Memory B cell (primary cell): ENCODE measurements at places on chromosomes 2 and 18.

GRCh38 chr2:169301596-169302335 is 60.6 kb downstream of the LRP2 start:
- no peak for DNase-seq

- no peak for DNase-seq
These were observed 84.1 kb upstream of the EPC2 start for GRCh38 chr2:148560496-148560895.

DNA sequence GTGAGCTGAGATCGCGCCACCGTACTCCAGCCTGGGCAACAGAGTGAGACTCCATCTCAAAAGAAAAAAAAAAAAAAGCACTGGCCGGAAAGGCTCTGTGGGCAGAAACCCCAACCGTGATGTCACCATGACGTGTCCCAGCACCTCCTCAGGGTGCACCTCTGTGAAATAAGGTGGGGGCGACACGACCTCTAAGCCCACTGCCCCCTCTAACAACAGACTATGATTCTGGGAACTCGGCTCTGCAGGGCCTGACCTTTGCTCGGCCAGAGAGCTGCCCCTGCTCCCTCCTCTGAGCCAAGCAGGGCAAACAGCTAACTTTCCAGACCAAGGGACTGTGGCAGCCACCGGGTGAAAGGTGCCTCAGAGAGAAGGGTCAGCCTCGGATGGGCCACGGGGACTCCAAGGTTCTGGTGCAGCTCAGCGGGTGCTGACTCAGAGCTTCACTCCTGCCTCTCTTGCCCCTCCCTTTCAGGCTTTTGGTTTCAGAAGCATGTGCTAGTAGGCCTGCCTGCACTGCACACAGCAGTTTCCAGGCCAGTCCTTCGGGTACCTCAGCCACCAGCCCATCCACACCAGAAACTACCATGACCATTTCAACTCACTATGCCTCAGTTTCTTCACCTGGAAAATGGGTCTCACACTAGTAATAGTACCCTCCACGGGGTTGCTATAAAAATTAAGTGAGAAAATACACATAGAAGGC is 8.0 kb downstream of the TMBIM1 start:
- DNase-seq: no peak

DNA sequence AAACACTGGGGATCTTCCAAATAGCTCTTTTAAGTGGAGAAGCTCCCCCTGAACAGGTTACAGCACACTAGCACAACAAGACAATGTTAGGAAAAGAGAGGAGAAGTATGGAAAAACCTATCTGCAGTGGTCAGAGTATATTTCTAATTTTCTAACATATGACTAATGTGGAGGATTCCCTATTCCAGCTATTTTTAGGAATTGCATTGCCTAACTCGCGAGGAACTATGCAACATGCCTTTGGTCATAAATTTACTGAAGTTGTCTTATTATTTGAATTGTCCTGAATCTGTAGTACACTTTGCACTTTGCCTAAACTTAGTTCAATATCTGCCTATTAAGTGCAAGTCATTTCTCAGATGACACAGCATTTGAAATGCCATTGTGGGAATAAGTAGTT is 381.4 kb downstream of the CCDC85A start:
- no peak for DNase-seq

DNA sequence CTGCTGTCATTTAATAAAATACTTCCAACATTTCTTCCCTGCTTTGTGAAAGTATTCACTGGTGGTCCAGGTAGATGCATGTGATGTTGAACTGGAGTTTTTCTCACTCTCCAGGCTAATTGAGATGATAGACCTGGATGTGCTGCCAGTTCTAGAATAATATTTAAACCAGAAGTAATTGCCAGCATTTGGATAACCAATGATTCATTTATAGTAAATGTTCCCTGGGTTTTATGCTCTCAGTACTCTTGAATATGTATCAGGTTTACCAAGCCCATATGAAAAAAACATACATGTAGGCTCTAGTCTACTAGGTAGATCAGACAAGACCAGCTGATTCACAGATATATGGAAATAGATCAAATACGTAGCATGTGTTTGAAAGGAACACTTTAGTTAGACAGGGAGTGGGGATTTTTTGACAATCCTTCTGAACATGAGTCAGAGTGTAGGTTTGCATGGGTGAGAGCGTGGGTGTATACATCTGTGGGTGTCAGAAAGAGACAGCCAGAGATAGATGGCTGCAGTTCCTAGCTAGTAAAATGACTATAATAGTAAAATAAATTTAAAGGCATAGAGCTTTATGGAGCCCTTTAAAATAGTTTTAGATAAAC is 115.1 kb downstream of the NAB1 start:
- DNase-seq: no peak
